ENCODE measurements at places on chromosomes 3 and 15.

GRCh38 chr3:151135541-151136337 lies 50.3 kb downstream of the MED12L start:
- DNase-seq: no peak

GRCh38 chr3:99712291-99712954 lies 74.0 kb downstream of the COL8A1 start:
- DNase-seq: no peak

GRCh38 chr3:128623762-128624176 lies 26.8 kb downstream of the RPN1 start:
- DNase-seq: no peak

DNA sequence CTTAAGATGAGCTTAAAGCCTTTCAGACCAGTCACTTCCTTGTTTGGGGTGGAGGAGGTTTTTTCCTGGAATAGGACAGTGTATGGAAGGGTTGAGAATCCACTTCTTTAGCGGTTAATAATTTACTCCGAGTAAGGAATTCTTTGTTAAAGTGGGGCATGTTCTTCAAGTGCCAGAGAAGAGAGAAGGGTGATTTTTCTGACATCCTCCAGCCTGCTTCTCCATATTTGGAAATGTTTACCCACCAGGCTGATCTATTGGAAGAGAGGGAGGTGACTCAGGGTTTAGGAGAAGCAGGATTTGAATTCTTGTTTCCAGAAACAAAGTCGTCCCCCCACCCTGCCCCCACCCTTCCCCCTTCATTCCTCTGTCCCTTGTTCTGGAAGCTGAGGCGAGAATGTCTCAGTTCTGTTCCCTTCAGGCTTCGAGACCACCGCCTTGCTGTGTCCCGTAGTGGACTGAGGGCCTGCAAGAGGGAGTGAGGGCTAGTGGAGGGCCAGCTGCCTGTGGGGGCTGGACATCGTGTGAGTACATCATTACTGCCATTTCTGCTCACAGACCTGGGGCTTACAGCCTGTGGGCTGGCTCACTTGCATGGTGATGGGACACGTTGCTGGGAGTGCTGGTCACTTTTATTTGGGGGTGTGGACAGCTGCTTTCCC lies 58.5 kb downstream of the LPP start:
- peak; percentile 96 for DNase-seq

DNA sequence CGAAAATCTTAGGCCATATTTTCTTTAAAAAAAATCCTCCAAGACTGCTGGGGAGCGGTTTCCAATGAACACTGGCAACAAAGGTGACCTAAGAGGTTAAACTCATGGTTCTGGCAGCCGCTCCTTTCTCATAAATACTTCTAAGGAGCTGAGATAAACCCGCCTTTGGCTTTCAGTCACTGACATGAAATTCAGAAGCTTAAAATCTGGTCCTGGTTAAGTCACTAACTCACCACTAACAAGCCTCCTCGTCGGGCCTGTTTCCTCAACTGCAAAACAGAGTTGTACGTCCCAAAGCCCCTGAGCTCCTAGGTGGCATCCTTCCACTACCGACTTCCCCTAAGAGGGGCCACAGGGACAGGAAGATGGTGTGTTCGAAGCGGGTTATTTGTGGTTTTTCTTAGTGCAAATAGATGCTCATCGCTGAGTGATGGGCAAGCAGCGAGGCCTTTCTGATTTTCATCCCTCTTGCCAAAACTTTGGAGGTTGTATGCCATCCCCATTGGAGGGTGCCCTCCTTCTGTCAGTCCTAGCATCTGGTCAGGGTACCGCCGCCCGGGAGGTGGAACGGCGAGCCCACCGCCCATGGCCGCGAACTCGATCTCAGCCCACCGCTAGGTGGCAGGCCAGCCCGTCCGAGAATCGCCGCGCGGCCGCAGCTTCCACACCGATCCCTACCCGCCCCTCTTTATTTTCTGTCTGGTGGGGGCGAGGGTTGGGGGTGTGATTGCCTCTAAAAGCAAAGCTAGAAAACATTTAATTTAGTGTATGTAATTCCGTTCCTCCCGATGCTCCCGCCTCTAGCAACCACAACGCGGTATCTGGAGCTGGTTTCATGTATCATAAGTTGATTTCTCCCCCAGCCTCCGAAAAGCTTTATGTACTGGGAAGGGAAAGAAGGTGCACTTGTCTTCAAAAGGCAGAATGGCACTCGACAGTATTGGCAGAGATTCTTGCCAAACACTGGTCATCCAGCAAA lies 4.6 kb downstream of the BCL6 start:
- DNase-seq: peak; percentile 40

DNA sequence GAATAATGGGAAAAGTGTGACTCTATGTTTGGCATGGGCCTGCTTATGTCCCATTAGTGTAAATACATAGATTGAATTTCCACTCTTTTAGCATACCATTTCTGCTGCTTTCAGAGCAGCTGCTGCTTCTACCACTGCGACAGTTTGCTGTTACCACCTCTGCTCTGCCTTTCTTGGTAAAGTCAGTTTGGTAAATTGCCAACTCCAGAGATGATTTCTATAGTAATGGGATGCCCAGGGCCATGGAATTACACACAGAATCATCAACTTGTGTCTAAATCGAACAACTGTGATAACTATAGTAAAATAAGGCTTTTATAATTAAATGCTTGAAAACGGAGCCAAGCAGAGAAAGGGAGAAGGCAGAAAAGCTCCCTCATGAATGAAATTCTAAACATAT lies 168.4 kb upstream of the VEPH1 start:
- DNase-seq: no peak

DNA sequence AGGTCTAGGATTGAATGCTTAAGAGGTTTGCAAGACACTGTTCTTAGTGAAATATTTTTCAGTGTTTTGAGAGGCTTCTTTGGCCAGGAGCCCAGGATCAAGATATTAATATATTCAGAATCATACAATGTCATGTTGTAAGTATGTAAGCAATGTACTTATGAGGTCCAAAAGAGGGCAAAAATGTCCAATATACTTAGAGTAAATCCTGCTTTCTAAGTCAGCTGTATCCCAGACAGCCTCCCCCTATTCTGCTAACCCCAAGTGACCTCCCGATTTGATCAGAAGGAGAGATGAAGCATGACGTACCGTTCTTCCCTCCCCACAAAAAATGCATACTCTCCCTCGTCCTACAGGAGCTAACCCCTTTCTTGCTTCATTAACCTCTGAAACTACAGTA lies 70.9 kb downstream of the CHAC1 start:
- no peak for DNase-seq

GRCh38 chr15:70219256-70219895 lies 121.7 kb upstream of the TLE3 start:
- DNase-seq: no peak

GRCh38 chr3:123733805-123734526 lies 149.1 kb upstream of the HACD2 start:
- DNase-seq: peak; percentile 87

- DNase-seq: no peak
Measured at GRCh38 chr3:45638299-45639043, 43.9 kb downstream of the LIMD1 start.

GRCh38 chr3:182837855-182838454 lies 44.7 kb downstream of the ATP11B start:
- peak; percentile 44 for DNase-seq
